ENCODE measurements at places on chromosomes 1 and 21. TPM values are rescaled to one million over a fixed set of nuclear protein-coding genes. Genes with fewer than 3 reads are reported as not detected.

Gene MLLT11
- total RNA-seq = 19.0 TPM

Gene DEPDC1
- total RNA-seq = 41.2 TPM

Gene HSD3B2
- total RNA-seq = not detected

Gene TCEA3
- 3.1 TPM for total RNA-seq

Gene MROH9
- total RNA-seq = not detected

Gene DIRAS3
- total RNA-seq = 2.1 TPM

Gene PYHIN1
- total RNA-seq = not detected

Gene CYP4A11
- not detected for total RNA-seq

Gene UBE2G2
- 47.2 TPM for total RNA-seq

Gene TSPEAR
- not detected for total RNA-seq

Gene C1orf210
- 2.5 TPM for total RNA-seq

Gene ERVH48-1
- total RNA-seq = not detected

Gene CDCA8
- 60.0 TPM for total RNA-seq

Gene FCRL3
- not detected for total RNA-seq

Gene OLIG2
- not detected for total RNA-seq

Gene HSF2BP
- total RNA-seq = 0.72 TPM

Gene PERM1
- not detected for total RNA-seq

Gene IGSF9
- total RNA-seq = 2.0 TPM

Gene PLA2G2A
- total RNA-seq = not detected

Gene TRIM46
- total RNA-seq = 9.4 TPM

Gene AIM2
- total RNA-seq = 0.29 TPM

Gene DIPK1A
- total RNA-seq = 1.8 TPM

Gene TNNT2
- 0.17 TPM for total RNA-seq

Gene YBEY
- 10.9 TPM for total RNA-seq

Gene CLDN8
- total RNA-seq = not detected

Gene C8A
- not detected for total RNA-seq

Gene ESPN
- not detected for total RNA-seq

Gene RGS16
- total RNA-seq = 0.81 TPM

Gene SLC16A4
- total RNA-seq = 12.4 TPM

Gene SUSD4
- total RNA-seq = 0.07 TPM

Gene DNAI4
- 0.94 TPM for total RNA-seq

Gene FCRL6
- total RNA-seq = not detected

Gene MRPL55
- 130 TPM for total RNA-seq

Gene LEFTY2
- total RNA-seq = 0.36 TPM

Gene CAMK1G
- not detected for total RNA-seq

Gene OR2T2
- total RNA-seq = not detected

Gene KDM5B
- total RNA-seq = 18.6 TPM

Gene WDR64
- not detected for total RNA-seq

Gene GJA4
- not detected for total RNA-seq

Gene NHLH1
- total RNA-seq = not detected

Gene C1orf87
- total RNA-seq = 0.17 TPM

Gene VCAM1
- 14.0 TPM for total RNA-seq

Gene ZNF697
- 6.8 TPM for total RNA-seq

Gene C1orf50
- total RNA-seq = 7.8 TPM

Gene NR5A2
- not detected for total RNA-seq

Gene SLC44A3
- 9.3 TPM for total RNA-seq

Gene ASAP3
- 5.1 TPM for total RNA-seq

Gene CD52
- not detected for total RNA-seq

Gene AMY1B
- total RNA-seq = not detected

Gene FCGR3B
- not detected for total RNA-seq

Gene TPTE
- not detected for total RNA-seq

Gene KIAA1614
- total RNA-seq = 5.1 TPM

Gene DCDC2B
- not detected for total RNA-seq

Gene RIPPLY3
- total RNA-seq = 5.1 TPM

Gene HP1BP3
- total RNA-seq = 120 TPM

Gene PLPPR4
- total RNA-seq = not detected
